ENCODE measurements at places on chromosomes 4 and X.
A peak's percentile ranks its signal among the peaks of the same experiment; 100 is the strongest.

GRCh38 chr4:14792702-14793227 lies 209.5 kb upstream of the CPEB2 start:
- DNase-seq, result peak; percentile 22

DNA sequence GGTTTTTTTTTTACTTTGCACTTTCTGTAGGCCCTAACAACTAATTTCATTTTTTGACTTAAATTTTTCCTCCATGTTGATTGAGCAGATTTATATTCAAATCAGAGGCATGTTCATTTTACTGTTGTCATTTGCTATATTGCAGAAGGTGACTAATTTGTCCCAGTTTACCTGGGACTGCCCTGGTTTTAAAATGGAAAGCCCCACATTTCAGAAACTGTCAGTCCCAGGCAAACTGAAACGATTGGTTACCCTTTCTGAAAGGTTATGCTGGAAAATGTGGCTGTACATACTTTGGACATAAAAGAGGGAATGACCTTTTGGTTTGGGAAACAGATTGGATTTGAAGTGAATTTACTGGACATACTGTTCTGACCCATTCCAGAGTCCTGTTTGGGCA lies 160.0 kb downstream of the SPCS3 start:
- DNase-seq, result no peak

DNA sequence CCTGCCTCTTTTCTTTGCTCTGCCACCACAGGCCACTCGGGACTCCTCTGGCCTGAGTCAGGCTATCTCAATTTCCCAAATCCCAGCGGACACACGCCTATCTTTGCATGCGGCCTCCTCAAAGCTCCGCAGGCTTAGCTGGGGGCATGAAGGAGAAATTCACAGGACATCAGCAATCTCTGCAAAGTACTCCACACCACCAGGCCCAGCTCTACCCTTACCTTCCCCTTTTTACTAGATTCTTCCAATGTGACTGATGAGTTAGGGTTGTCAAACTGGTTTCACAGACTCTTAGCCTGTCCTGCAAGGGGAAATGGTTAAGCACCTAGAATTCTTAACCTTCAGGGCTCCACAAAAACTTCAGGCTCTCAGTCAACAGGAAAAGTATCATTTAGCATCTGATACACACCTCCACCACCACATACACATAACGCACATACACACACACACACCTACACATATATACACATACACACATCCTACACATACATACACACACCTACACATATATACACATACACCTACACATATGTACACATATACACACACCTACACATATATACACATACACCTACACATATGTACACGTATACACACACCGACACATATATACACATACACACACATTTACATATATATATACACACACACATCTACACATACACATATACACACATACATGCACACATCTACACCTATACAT lies 349.1 kb downstream of the ANK2 start:
- no peak for DNase-seq

DNA sequence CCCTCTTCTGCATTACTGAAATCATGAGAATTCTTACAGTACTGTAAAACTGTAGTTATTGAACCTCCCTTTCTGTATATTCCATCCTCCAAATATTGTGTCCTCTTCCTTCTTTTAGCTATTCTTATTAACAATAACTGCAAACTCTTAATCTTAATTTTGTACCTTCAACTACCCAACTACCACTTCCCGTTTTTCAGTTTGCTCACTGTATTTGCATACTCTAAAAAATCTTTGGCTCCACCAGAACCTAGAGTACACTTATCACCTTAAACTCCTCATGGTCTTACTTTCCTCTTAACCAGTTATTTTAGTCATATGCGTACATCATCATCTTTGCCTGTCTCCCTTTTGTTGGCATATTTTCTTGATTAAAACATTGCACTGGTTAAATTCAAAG lies 543.7 kb downstream of the ARAP2 start:
- DNase-seq, result no peak

DNA sequence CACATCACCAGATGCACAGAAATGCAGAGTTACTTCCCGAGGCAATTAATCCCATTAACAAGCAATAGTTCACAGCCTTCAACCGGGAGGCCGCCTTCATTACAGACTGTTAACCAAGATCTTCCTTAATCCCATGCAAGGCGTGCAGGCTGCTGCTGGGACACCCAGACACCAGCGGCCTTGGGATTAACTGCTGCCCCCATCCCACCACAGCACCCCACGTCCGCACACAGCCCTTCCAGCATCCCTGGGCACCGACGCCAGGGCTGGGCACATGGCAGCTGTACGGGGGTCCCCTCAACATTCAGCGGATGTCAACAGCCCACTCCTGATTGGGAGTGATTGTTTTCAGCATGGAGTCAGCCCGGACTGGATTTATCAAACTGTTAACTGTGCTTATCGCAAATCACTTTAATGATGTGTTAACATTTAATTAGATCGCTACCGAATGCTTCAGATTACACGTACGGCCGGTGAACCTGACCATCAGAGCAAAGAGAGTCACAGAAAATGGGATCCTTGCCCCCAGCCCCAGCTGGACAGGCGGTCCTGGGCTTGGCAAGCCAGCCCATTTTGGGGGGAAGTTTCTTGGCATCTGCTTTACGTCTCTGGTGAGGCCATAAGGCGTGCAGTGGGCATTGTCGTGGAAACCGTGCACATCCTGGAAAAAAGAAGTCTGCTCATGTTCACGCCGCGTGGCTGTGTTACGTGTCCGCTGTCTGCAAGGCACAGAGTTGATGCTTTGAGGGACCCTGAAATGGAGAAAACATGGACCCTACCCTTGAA lies 126.4 kb downstream of the HMX1 start:
- DNase-seq, result no peak

GRCh38 chr4:184376126-184376838 lies 98.1 kb downstream of the IRF2 start:
- no peak for DNase-seq

DNA sequence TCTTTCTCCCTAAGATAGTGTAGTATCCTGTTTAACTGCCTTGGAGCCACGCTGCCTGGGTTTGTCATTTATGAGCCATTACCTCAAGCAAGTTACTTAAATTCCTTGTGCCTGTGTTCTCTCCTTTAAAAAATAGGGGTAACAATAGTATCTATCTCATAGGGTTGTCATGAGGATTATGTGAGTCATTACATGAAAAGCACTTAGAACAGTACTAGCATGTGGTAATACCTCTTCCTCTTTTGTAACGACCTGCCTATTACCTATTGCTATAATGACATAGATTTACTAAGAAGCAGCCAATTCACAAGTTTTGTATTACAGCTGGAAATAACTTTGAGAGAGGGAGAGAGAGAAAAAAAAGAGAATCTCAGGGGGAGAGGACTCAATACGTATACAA lies 834.7 kb downstream of the RAPGEF2 start:
- DNase-seq, result no peak

GRCh38 chr4:39825741-39826231 lies 127.8 kb downstream of the UBE2K start:
- no peak for DNase-seq

GRCh38 chr4:94934201-94934600 lies 176.4 kb downstream of the BMPR1B start:
- DNase-seq, result no peak
